ENCODE measurements at places on chromosomes 2 and 18.
A peak's percentile ranks its signal among the peaks of the same experiment; 100 is the strongest.

DNA sequence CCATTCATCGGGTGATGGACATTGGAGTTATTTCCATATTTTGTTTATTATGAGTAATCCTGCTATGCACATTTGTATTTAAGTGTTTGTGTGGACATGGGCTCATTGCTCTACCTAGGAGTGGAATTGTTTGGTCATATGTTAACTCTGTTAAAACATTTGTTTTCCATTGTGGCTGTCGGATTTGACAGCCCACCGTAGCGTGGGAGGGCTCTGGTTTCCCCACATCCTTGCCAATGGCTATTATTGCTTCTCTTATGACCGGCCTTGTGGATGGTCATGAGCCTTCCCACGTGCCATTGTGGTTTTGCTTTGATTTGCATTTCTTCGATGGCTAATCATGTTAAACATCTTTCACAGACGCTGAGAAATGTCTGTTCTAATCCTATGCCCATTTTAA is 92.0 kb downstream of the ZNF236 start:
- ATAC-seq: peak; percentile 78

GRCh38 chr2:105394951-105395611 is 3.8 kb downstream of the FHL2 start:
- ATAC-seq: no peak

DNA sequence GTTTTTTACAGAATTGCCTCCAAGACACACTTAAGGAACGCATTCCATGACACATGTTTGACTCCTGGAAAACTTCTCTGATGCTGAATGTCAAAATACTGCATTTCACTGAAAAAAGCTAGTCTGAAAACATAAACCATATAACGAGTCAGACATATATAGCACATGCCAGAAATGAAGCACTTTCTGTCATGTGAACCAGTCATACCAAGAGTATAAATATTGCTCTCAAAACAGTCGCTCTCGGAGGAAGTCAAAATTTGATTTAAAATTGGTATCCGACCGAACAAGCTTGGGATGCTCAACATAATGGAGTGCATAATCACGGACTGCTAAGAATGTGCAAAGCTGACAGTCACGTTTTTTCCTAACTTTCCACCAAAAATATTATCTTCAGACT is 115.9 kb downstream of the PIEZO2 start:
- no peak for ATAC-seq

GRCh38 chr2:25043241-25043867 is 1.5 kb downstream of the EFR3B start:
- no peak for ATAC-seq

GRCh38 chr2:127985026-127985734 is 42.7 kb downstream of the SAP130 start:
- ATAC-seq: no peak

DNA sequence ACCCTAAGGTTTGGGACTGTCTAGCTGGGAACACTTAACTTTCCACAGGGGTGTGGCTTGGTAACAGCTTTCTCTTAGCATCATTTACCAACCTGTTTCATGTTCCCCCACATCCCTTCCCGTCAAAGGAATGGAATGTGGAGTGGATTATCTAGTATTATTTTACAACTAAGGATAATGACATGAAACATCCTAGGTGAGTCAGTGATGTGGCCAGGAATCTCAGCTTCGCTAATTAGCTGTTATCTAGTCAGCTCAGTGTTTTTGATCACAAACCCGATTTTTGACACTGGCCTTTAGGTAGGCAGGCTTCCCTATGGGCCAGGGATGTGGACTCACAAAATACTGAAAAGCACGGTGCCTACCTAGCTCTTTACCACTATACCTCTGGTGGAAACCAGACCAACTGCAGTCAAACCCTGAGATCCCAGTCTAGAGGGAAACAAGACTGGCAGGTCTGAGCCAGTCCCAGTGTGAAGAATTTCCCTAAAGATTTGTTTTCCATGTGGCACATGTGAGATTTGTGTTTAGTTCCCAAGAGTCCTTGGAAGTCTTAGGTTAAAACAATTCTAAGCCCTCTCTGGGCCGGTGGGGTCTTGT is 2.8 kb upstream of the NRP2 start:
- ATAC-seq: no peak

DNA sequence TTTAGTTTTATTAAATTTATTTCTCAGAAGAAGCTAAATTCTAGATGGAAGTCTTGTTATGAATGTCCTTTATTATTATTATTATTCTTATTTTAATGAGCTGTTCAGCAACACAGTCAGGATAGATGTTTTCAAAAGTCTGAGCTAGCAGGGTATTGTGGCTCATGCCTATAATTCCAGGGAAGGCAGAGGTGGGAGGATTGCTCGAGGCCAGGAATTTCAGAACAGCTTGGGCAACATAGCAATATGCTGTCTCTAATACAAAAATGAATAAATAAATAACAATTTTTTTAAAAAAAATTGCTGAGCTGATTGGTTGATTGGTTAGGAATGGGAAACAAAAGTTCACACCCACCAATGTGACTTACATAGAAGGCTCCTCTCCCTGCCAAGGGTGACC is 274.1 kb upstream of the CYRIA start:
- no peak for ATAC-seq

- ATAC-seq: no peak
These were observed 8.4 kb downstream of the POU3F3 start for GRCh38 chr2:104862058-104862941.

DNA sequence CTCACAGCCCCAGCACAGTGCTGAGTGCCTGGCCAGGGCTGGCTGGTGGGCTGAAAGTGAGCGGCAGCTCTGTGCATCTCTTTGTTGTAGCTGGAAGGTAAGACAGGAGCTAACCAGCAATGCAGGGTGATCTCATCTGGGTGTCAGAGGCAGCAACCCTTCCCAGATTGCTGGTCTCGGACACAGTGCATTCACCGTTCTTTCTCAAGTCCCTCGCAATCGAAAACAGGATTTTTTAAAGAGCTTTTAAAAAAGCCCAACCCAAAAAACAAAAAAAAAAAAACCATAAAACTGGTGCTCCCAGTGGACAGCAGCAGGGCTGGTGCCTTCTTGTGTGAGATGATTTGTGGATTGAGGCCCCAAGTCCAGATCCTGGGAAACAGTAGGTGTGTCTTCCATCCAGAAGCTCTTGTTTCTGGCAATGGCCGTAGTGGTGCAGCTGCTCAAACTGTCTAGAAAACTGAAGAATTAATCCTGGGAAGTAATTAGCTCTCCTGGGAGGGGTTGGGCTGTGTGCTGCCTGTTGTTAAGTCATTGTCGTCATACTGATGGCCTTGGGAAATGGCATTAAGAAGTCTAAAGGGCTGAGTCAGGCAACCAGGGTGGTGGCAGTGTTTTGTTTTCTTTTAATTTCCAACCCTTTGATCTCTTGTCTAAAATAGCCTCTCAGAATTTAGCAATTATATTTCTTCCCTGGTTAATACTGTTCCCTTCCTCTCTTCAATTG is 156.7 kb downstream of the KLHL29 start:
- no peak for ATAC-seq

GRCh38 chr2:218567797-218568189 is 358 bp downstream of the USP37 start:
- peak; percentile 67 for ATAC-seq

DNA sequence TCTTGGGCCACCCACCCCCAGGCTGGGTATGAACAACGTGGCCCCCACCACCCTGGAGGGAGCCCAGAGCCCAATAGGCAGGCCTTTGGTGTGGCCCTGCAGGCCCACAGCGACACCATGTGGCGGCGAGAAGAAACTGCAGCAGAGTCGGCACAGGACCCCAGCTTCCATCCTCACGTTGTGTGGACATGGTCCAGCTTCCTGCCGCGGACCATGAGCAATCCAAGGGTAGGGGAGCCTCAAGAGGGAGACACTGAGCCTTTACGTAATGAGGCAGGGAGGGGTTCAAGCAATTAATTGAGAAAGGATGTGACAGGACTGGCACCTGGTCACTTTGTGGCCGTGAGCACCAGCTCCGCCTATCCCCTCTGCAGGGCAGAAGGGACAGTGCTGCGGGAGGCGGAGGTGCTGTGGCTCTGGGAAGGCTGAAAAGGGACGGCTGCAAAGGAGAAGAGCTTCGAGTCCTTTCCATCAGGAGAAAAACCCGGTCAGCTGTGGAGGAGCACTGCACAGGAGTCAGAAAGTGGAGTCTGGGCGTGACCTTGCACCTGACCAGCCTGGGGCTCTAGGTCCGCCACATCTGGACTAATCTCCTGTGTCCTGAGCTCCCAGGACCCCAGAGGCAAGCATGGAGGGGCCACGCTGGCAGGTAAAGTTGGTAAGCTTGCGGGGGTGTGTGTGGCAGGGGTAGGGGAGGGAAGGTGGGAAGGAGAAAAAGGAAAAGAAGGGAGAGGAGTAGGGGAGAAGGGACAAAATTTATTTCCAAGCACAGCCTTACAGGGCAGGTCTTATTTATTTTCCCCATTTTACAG is 44.9 kb downstream of the TMEM37 start:
- peak; percentile 42 for ATAC-seq

- ATAC-seq: no peak
These were observed 69.3 kb upstream of the YWHAQ start for GRCh38 chr2:9700109-9700495.

DNA sequence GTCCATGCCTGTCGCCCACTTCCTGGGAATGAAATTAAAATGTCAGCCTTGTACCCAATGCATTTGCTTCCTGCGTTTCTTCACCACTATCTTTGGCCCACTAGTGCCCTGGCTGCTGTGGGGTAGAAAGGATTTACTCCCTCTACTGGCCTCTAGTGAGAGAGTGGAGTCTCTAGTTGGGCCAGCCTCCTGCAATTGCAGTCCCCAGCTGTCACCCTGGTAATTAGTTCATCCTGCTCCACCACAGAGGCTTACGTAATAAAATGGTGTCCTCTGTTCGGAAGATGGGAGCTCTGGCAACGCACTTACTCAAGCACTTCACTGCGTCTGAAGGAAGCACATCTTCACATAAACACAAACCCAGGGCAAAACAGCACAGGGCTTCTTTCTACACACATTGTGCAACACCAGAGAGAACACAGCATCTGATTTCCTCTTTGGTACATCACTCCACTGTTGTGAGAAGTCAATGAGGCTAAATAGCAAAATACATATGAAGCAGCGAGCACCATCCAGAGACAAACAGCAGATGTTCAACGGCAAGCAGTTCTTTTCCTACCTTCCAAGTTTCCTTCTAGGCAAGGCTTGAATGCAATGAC is 274.6 kb downstream of the LRATD1 start:
- no peak for ATAC-seq

GRCh38 chr2:96882230-96882629 is 12.3 kb upstream of the SEMA4C start:
- ATAC-seq: no peak

GRCh38 chr2:172394002-172394401 is 33.4 kb upstream of the ITGA6 start:
- ATAC-seq: no peak

GRCh38 chr2:164538240-164538866 is 82.9 kb downstream of the GRB14 start:
- no peak for ATAC-seq

DNA sequence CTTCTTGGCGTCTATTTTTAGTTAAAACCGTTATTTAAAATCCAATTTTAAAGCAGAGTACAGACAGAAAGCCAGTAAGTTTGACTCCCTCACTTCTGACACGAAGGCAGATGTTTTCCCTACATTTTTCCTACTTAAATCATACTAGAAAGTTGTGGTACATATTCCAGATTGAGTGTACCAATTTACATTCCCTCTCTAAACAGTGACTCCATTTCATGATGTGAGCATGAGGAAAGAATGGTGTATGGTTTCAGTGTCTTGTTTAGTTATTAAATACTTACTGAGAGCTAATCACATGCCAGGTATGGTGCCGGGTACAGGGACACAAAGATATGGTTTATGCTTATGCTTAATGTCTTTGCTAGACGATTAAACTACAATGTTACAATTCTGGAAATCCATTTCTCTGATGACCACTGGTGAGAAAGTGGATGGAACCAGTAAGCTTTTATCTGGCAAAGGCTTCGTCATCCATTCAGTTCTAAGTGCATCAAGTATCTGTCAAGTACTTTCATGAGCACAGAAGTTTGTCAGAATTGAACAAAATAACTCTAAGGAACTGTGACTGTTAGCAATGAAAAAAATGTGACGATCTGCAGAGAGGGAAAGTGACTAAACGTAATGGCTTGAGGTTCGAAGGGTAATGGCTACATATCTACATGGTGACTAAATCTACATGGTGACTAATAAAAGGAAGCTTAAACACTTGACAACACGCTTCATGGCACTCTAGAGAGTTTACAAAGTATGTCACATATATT is 25.7 kb downstream of the MAP4K3 start:
- ATAC-seq: no peak

- peak; percentile 58 for ATAC-seq
These were observed 57.2 kb downstream of the MAP4K3 start for GRCh38 chr2:39379643-39380524.

GRCh38 chr2:159053161-159054031 is 85.0 kb downstream of the TANC1 start:
- ATAC-seq: no peak

DNA sequence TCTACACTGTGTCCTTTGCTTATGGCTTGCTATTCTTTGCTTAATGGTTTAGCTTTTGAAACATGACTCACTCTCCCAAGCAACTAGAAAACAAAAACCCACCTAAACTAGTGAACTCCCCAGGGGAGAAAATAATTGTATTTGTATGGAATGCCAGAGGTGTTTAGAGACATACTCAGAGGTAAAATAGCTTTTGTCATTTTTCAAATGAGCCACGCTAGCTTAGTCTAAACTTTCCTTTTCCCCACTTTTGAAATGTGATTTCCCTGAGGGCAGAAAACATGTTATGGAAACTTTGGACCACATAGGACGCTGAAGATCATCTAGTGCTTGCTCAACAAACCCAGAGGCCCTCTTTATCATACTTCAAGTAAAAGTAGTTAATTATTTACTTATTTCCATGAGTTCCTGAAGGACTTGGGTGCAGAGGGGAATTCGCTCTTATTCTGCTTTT is 16.5 kb upstream of the CYTIP start:
- ATAC-seq: no peak

DNA sequence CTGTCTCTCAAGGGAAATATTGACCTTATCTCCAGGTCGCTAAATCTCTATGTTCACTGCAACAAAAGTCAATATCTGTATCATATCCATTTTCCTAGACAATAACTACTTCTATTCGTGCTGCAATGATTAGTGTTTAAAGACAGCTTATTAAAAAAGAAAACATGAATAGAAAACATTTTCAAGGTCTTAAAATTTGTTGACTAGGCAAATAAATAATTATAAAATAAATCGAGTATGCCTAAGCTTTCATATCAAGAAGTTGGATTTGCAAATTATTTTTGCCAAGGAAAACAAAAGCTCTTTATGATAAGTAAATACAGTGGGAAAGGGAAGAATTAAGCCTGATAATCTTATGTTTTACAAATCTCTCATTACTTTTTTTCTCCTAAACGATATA is 428.5 kb downstream of the NUP35 start:
- ATAC-seq: no peak

GRCh38 chr2:107402330-107402729 is 424.4 kb upstream of the RGPD4 start:
- ATAC-seq: peak; percentile 31

GRCh38 chr18:49030138-49030537 is 79.4 kb upstream of the SMAD7 start:
- ATAC-seq: no peak

- ATAC-seq: peak; percentile 97
These were observed 34.5 kb upstream of the ARL5A start for GRCh38 chr2:151862700-151863099.

All from stimulated activated memory B cell treated with anti-CD40 and anti-IgM and Interleukin-4, amounts not matched to agents 10 μg/mL and 1 μg/mL and 100 μg/mL, for 72 hours (primary cell).